ENCODE measurements at places on chromosomes 12 and 14. TPM values are rescaled to one million over a fixed set of nuclear protein-coding genes. Genes with fewer than 3 reads are reported as not detected.

Gene RFX4
- not detected for total RNA-seq

- H3K36me3 ChIP-seq = no peaks in the 10 kb centered on the region
- DNase-seq = no peak
- no peak overlapping the region for H3K27ac ChIP-seq
- H3K4me1 ChIP-seq = peaks cover 9% of the 10 kb centered on the region
- H3K4me3 ChIP-seq = no peak overlapping the region
- peaks cover 18% of the 10 kb centered on the region for H3K27me3 ChIP-seq
These were observed 170.9 kb upstream of the RTL1 start for GRCh38 chr14:101074196-101075024.

Gene DIO3
- total RNA-seq = 0.27 TPM

DNA sequence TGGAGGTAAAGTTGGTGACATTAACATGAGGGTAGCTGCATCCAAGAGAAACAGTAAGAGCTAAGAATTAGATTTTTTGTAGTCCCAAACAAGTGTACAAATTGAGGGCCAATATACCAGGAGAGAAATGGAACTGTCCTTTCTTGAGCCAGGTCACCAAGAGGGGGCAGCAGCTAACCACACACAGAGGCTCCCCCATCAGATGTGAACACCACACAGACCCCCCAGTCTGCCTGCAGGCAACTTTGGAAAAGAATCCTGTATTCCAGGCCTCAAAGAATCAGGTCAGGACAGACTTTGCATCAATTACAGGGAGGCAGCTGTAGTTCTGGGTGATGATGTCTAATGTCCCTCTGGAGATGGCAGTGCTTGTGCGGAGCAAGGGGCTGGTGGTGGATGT is 77.9 kb downstream of the SPTB start:
- H3K4me1 ChIP-seq = peaks cover 9% of the 10 kb centered on the region
- no peak overlapping the region for H3K27ac ChIP-seq
- DNase-seq = no peak
- H3K4me3 ChIP-seq = no peak overlapping the region
- H3K27me3 ChIP-seq = no peaks in the 10 kb centered on the region

DNA sequence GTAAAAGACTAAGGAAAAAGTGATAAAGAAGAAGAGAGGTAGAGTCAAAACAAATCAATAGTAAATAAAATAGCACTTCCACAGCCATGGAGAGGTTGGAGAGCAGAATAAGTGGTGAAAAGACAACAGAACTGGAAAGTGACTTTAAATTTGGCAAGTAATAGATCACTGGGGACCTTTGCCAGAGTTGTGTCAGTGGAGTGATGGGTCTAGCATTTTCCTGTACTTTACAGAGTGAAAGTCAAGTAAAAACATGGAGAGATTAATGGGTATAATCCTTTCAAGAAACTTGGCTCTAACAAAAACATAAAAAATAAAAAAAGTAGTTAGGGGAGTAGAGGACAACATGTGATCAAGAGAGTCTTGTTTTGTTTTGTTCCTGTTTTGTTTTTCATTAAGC is 502.2 kb upstream of the RPL10L start:
- no peaks in the 10 kb centered on the region for H3K27me3 ChIP-seq
- no peak overlapping the region for H3K27ac ChIP-seq
- no peak for DNase-seq

DNA sequence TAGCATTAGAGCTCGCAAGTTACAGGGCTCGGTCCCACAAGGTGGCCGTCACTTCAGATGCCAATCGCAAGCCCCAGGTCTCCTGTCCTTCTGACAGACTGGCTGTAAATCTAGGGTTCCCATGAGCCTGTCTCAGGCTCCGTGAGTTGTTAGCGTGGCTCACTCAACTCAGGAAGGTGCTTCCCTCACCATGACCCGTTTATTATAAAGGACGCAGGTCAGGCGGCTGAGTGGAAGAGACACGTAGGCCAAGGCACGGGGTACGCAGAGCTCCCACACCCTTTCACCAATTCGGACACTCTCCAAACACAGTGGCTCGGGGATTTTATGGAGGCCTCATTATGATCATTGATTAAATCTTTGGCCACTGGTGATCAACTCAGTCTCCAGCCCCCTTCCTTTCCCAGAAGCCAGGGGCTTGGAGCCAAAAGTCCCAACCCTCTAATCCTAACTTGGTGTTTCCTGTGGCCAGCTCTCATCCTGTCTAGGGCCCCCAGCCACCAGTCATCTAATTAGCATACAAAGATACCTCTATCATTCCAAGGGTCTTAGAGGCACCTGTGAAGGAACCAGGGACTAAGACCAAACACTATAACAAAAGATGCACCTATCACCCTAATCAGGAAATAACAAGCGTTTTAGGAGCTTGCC is 25.8 kb upstream of the LRTM2 start:
- peaks cover 50% of the 10 kb centered on the region for H3K4me1 ChIP-seq
- no peaks in the 10 kb centered on the region for H3K27me3 ChIP-seq
- DNase-seq = no peak
- no peak overlapping the region for H3K4me3 ChIP-seq
- no peaks in the 10 kb centered on the region for H3K36me3 ChIP-seq

Gene IFT81
- 5.7 TPM for total RNA-seq

- H3K4me1 ChIP-seq = peaks cover 17% of the 10 kb centered on the region
- no peak overlapping the region for H3K27ac ChIP-seq
- DNase-seq = no peak
- H3K36me3 ChIP-seq = no peaks in the 10 kb centered on the region
- H3K27me3 ChIP-seq = no peaks in the 10 kb centered on the region
- no peak overlapping the region for H3K4me3 ChIP-seq
These were observed 324.5 kb downstream of the PCNX1 start for GRCh38 chr14:71231521-71232393.

GRCh38 chr14:86847140-86847539 is 1145.8 kb downstream of the GALC start:
- no peaks in the 10 kb centered on the region for H3K36me3 ChIP-seq
- no peak overlapping the region for H3K4me3 ChIP-seq
- H3K4me1 ChIP-seq = no peaks in the 10 kb centered on the region
- no peak overlapping the region for H3K27ac ChIP-seq

Gene TBX5
- total RNA-seq = 0.38 TPM

Gene NFE2
- not detected for total RNA-seq

Gene MAP3K9
- total RNA-seq = 15.4 TPM

- no peak for DNase-seq
- H3K27me3 ChIP-seq = no peaks in the 10 kb centered on the region
- no peak overlapping the region for H3K4me3 ChIP-seq
- no peaks in the 10 kb centered on the region for H3K4me1 ChIP-seq
These were observed 179.3 kb downstream of the ADCK1 start for GRCh38 chr14:77979171-77979570.

Gene TAS2R20
- total RNA-seq = 2.3 TPM

DNA sequence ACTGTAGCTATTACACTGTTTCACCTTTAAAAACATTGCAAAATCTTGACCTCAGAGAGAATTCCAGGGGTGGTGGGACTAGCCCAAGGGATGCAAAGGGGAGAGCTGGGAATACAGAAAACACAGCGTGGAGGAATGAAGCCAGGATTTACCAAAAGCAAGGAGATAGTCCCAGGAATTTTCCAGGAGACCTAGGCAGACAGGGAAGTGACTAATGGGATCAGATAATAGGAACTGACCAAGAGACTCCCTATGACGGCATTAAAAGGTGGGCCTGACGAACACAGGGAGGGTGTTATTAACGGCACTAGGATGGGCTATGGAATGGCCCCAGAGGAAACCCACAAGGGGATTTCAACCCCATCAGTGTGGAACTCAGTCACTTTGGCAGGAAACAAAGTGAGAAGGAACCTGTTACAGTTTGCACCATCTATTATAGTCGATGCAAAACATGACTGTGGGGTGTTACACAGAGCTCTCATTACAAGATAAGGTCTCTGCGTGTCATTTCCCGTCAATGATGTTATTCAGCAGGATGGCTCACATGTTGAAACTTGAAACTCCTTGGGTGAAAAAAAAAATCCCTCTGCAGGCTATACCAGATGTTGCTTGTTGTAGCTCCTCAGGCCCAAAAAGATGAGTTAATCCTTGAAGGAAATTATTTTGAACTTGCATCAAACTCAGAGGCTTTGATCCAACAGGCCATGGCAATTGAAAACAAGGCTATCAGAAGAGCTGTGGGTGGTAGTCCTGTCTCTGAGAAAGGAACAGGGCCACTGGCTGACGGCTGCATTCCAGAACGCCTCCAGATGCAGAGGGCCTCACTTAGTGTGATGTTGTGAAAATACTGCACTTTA is 58.7 kb downstream of the DRAM1 start:
- H3K27me3 ChIP-seq = no peaks in the 10 kb centered on the region
- no peak for DNase-seq
- H3K4me1 ChIP-seq = peaks cover 40% of the 10 kb centered on the region
- H3K4me3 ChIP-seq = no peak overlapping the region
- H3K27ac ChIP-seq = peak overlapping the region; percentile 81

Measured in esophagus squamous epithelium (tissue), 5 donors.